ENCODE measurements at places on chromosomes 5 and 9.

DNA sequence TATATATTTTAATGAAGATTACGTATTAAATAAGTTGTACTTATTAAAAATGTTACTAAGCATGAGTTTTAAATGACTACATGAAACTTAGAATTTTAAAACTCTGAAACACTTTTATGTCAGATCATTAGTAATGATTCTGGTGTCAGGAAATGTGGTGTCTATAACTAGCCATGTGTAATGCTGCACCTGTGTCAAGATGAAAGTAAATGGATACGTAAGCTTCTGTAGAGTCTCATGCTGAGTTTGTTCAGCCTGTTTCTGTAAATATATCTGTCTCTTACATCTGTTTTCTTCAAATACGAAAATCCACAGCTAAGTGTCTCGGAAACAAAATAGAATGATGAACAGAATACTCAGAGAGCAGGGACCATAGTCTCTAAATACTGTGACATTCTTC lies 278.0 kb upstream of the SMC2 start:
- DNase-seq: no peak

- no peak for DNase-seq
These were observed 191.8 kb downstream of the SLF1 start for GRCh38 chr5:94810281-94810680.

- DNase-seq: peak; percentile 93
These were observed 13.2 kb downstream of the PTGS1 start for GRCh38 chr9:122383992-122384461.

- no peak for DNase-seq
These were observed 205.1 kb downstream of the AUH start for GRCh38 chr9:91156451-91157234.

GRCh38 chr5:1651971-1652872 lies 128.5 kb upstream of the LPCAT1 start:
- DNase-seq: no peak
